ENCODE measurements at places on chromosomes 4 and X. TPM values are rescaled to one million over a fixed set of nuclear protein-coding genes. Genes with fewer than 3 reads are reported as not detected.

The XAGE2 gene
- not detected for total RNA-seq

- H3K36me3 ChIP-seq = no peaks in the 10 kb centered on the region
- H3K4me3 ChIP-seq = no peak overlapping the region
- no peaks in the 10 kb centered on the region for H3K4me1 ChIP-seq
- no peak overlapping the region for H3K27ac ChIP-seq
- H3K27me3 ChIP-seq = no peaks in the 10 kb centered on the region
- no peak for DNase-seq
Observed at GRCh38 chr4:181948839-181949382, 294.3 kb upstream of the TENM3 start.

- no peaks in the 10 kb centered on the region for H3K27me3 ChIP-seq
- H3K27ac ChIP-seq = no peak overlapping the region
- H3K36me3 ChIP-seq = no peaks in the 10 kb centered on the region
- H3K4me1 ChIP-seq = no peaks in the 10 kb centered on the region
- DNase-seq = no peak
Observed at GRCh38 chr4:54971474-54971950, 153.9 kb downstream of the KDR start.

GRCh38 chr4:38531141-38531727 lies 132.8 kb upstream of the KLF3 start:
- H3K4me3 ChIP-seq = no peak overlapping the region
- peaks cover 4% of the 10 kb centered on the region for H3K4me1 ChIP-seq
- no peak for DNase-seq
- H3K36me3 ChIP-seq = no peaks in the 10 kb centered on the region

DNA sequence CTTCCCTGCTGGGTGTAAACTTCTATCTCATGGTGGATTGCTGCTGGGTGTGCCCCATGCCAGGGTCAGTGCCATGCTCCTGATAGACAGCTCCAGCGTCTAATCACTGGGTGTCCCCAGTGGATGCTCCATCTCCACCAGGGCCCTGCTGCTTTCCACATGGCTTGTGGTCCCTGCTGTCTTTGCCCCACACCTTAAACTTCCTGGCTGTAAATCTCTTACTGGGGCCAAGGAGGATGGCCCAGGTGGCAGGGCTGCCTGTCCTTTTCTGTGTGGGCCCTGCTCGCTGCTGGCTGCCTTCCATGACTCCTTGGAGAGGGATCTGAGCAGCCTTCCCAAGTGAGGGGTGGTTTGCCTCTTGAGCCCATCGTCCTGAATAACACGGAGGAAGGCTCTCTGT lies 51.8 kb downstream of the RGS12 start:
- H3K4me3 ChIP-seq = no peak overlapping the region
- H3K4me1 ChIP-seq = no peaks in the 10 kb centered on the region
- no peak for DNase-seq
- no peaks in the 10 kb centered on the region for H3K27me3 ChIP-seq

DNA sequence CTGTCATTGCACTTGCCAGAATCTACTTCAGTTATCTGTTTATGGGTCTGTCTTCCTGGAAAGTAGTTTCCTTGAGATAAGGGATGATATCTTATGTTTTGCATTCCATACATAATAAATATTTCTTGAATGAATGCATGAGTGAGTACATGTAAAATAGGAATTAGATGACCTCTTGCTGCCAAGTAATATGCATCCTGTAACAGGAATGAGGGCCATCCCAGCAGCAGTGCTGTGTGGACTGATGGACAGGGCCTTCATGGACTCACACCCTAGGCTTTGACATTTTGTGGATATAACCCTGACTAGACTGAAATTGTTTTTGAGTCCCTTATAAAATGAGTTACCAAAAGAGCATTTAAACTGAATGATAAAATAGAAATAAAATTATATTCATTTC lies 77.2 kb upstream of the NEIL3 start:
- no peak for DNase-seq
- H3K36me3 ChIP-seq = no peaks in the 10 kb centered on the region
- no peaks in the 10 kb centered on the region for H3K4me1 ChIP-seq
- H3K27ac ChIP-seq = no peak overlapping the region
- no peak overlapping the region for H3K4me3 ChIP-seq

Data from colonic mucosa (tissue), 4 donors.